ENCODE measurements at places on chromosomes 3 and 15.

DNA sequence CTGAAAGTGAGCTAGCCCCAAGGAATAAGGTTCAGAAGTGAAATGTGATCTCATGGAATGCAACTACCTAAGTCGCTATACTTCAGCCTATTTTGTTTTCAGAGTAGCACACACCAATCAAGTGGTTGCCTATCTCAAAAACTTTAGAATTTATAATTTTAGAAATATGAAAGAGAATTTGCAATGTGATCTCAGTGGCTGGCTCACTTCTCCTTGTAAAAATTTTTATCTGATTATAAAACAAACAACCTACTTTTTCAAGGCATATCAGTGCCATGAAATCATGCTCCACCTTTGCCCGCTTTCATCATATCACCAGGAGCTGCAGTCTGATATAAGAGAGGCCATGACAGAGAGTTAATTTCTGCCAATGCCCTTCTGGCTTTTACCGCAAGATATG, 47.3 kb downstream of the CLDN11 start:
- no peak for DNase-seq

DNA sequence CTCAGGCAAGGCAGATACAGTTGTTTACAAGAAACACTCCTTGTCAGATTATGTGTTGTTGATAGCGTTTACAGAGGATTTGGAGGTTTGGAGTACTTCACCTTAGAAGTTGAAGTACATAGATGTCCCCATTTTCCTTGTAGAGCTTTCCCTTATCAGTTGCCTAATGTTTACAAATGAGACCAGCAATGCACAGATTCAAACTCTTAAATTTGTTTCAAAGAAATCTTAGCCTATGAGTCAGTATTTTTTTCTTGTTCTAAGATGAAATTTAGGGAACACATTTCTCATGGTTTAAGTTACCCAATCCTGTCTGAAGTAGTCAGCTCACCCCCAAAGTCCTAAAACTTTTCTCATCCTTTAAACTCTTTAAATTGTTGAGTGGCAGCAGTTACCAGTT, 6.3 kb upstream of the EIF5A2 start:
- no peak for DNase-seq

GRCh38 chr3:159877924-159878323, 110.7 kb upstream of the IL12A start:
- no peak for DNase-seq

- DNase-seq: no peak
Observed at GRCh38 chr15:41780266-41780665, 6.0 kb downstream of the MAPKBP1 start.

- no peak for DNase-seq
Observed at GRCh38 chr3:133441867-133442270, 42.0 kb downstream of the BFSP2 start.

GRCh38 chr3:17745301-17745700, 2.9 kb upstream of the TBC1D5 start:
- no peak for DNase-seq

GRCh38 chr15:36399276-36399675, 180.2 kb upstream of the CDIN1 start:
- no peak for DNase-seq

DNA sequence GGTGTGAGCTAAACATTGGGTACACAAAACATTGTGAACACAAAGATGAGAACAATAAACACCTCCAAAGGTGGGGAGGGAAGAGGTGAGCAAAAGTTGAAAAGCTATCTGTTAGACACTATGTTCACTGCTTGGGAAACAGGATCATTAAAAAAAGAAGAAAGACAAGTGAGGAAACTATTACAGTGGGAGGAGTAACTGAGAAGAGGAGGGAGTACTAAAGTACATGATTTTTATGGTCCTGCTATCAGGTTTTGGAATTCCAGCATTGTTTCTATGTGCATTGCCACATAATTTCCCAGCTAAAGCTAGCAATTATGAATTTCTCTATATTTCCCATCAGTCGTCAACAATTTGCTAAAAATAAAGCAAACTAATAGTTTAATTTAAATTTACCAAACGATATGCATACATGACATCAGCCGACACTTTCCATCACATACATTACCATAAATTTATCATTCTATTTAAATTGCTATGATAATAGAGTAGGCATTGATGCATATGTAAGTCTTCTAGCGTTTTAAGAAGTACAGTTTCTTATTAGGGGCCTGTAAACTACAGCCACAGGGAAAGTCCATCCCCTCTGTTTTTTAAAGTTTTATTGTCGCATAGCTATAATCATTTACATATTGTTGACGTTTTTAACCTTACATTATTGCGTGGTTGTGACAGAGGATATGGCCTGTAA, 221.8 kb downstream of the CHL1 start:
- DNase-seq: no peak

DNA sequence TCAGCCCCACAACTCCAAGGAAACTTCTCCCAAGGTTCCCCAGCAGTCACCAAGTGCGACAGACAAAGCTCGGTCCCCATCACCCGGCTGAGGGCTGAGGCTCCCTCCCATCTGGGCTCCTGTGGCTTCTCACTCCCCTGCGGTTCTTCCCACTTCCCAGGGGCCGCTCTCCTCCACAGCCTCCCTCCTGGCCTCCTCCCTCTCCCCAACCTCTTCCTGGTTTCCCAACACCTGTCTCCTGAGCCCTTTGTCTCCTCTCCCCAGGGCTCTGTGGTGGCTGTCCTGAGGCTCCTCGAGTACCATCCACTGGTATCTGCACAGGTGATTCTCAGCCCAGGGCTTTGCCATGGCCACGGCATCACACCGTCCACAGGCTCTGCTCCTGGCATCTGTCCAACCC, 113.2 kb upstream of the NSMCE3 start:
- no peak for DNase-seq

- DNase-seq: no peak
Observed at GRCh38 chr3:29537889-29538609, 257.2 kb downstream of the RBMS3 start.

DNA sequence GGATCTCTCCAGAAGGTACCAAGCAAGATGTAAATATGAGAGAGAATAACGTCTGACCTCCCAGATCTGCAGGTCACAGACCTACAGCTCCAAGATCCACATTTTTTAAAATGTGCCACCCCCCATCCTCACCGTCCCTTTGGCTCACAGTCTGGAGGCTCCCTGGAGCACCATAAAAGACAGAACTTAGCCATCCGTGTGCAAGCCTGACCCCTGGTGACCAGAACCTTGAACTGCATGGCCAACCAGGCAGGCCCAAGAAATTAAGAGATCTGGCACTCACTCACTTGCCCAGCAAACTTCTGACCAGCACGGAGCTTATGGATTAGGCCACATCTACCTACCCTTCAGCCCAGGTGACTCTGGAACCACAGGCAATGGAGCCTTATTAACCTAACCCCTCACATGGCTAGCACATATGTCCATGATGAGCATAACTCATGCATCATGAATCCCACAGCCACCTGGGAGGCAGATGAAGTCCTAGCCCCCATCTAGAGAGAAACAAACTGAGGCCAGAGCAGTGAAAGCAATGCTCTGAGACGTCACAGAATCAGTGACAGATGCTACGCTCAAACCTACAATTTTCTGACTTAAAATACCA, 275.3 kb downstream of the UACA start:
- peak; percentile 55 for DNase-seq

DNA sequence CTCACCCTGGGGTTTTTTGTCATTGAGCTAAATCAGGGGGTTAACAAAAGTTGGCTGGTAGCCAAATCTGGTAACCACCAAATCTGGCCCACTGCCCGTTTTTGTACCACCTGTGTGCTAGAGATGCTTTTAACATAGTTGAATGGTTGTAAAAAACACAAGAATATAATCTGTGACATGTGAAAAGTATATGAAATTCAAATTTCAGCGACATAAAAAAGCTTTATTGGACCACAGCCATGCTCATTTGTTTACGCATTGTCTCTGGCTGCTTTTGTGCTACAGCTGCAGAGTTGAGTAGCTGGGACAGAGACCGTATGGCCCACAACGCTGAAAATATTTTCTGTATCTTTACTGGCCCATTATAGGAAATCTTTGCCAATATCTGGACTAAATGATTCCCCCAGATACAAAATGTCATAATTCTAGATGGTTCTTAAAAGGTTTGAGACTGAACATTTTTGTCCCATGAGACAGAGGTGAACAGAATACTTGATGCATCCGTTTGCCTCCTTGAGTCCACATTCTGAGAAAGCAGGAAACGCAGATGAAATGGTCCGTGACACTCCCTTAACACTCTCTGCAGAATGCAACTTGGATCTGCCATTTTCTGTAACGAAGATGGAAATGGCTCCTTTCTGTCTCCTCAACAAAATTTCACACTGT, 120.9 kb upstream of the PDZRN3 start:
- no peak for DNase-seq

- DNase-seq: no peak
Observed at GRCh38 chr15:83854950-83855707, 201.2 kb downstream of the ADAMTSL3 start.

- no peak for DNase-seq
Observed at GRCh38 chr3:71247221-71247957, 336.1 kb downstream of the FOXP1 start.

DNA sequence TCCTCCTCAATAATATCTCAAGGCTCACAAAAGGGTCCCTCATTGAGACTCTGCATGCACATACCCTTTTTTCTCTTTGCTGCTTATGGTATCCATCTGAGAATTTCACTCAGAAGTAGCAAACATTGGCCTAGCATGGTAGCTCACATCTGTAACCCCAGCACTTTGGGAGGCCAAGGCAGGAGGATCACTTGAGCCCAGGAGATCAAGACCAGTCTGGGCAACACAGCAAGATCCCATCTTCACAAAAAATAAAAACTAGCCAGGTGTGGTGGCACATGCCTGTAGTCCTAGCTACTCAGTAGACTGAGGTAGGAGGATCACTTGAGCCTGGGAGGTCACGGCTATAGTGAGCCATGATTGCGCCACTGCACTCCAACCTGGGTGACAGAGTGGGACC, 11.7 kb downstream of the LRIG1 start:
- no peak for DNase-seq

- no peak for DNase-seq
Observed at GRCh38 chr3:136142592-136142991, 53.5 kb downstream of the MSL2 start.

GRCh38 chr15:26453914-26454313, 319.0 kb downstream of the GABRB3 start:
- DNase-seq: no peak

- no peak for DNase-seq
Observed at GRCh38 chr3:8840556-8840955, 71.1 kb upstream of the OXTR start.

DNA sequence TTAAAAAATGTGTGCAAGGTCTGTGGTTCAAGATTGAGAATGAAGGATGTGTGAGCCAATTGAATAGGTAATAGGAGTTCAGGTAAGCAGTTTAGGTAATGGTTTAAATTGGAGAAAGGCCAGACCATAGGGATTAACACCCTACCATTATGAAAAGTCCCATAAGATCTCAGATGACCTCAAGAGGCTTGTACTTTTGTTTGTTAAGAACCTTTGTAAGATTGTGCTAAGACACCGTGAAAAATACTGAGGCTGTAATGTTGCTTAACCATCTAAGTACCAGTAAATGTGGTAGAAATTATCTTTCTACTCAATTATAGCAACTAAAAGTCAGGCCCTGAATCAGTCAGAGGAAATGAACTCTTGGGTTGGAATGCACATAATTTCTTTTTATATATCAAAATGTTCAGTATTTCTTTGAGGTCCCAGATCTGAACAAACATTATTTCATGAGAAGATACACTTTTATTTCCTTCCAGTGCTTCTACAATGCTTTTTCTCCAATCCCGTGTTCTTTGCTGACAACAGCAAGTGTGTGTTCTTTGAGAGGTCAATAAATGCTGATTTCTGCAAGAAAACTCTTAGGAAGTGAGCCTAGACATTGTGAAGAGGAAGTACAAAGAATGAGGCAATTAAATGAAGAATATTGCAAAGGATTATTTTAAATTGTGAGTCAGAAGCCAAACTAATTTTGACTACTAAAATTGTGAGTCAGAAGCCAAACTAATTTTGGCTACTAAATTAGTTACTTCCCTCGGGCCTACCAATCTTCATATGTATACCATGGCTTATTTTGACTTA, 66.4 kb downstream of the TCF12 start:
- no peak for DNase-seq

- DNase-seq: no peak
Observed at GRCh38 chr15:63575312-63575711, 21.9 kb upstream of the FBXL22 start.

DNA sequence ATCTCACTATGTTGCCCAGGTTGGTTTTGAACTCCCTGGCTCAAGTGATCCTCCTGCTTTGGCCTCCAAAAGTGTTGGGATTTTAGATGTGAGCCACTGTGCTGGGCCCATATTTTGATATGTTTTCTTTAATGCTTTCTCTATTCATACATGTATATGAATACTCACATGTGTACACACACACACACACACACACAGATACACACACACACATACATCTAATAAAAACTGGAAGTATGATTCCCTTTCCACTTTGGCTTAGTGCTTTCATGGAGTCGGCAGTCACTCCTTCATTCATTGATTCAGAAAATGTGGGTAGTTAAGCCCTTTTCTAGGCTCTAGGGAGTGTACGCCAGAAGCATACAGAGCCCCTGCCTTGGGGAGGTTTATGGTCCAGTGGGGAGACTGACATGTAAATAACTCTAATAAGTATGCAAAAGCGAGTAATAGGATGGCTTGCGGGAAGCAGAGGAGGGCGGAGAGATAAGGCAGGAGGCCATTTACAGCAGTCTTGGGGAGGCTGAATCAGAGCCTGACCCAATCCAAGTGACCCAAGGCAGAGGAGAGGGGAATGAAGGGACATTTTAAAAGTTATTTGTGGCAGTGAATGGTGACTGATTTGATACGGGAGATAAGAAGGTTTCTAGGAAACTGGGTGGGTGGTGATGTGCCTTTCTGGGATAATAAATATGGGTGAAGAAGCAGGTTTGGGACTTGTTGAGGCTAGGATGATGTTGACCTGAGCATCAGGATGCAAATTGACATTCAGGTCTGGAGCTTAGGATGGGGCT, 32.5 kb upstream of the TATDN2 start:
- no peak for DNase-seq

- no peak for DNase-seq
Observed at GRCh38 chr15:95549168-95549738, 781.2 kb upstream of the NR2F2 start.

- DNase-seq: no peak
Observed at GRCh38 chr3:72134989-72135451, 350.1 kb upstream of the PROK2 start.

- DNase-seq: no peak
Observed at GRCh38 chr15:74312445-74313007, 54.9 kb downstream of the CYP11A1 start.

DNA sequence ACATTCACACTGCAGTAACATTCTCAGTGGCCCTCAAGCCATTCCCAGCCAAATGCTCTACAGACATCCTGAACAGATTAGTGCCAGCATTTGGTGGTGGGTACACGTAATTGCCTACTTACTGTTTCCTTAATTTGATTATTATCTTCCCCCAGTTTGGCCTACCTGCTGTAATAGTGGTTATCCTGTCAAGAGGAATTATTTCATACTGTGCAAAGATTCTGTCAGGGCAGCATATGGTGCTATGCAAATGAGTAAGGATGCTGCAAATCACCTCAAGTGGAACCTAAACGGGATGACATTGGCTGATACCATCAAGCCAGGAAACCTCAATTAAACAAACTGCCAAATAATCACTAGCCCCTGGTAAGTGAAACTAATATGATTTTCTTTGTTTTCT, 88.7 kb downstream of the SEMA6D start:
- DNase-seq: no peak

GRCh38 chr3:10149226-10149625, 7.6 kb downstream of the VHL start:
- DNase-seq: no peak

Data from stimulated activated CD8-positive, alpha-beta memory T cell treated with anti-CD3 and anti-CD28 coated beads, Interleukin-7, amount 100 ng/mL, for 1 hour (primary cell).